Activated CD4-positive, alpha-beta T cell treated with anti-CD3 and anti-CD28 coated beads, Interleukin-2, amount 50 U/mL, for 24 hours (primary cell): ENCODE measurements at places on chromosomes 1 and 21.

- no peak for DNase-seq
Measured at GRCh38 chr1:34363915-34364314, 187.2 kb downstream of the C1orf94 start.

- no peak for DNase-seq
Measured at GRCh38 chr1:186093437-186093836, 281.6 kb downstream of the TPR start.

DNA sequence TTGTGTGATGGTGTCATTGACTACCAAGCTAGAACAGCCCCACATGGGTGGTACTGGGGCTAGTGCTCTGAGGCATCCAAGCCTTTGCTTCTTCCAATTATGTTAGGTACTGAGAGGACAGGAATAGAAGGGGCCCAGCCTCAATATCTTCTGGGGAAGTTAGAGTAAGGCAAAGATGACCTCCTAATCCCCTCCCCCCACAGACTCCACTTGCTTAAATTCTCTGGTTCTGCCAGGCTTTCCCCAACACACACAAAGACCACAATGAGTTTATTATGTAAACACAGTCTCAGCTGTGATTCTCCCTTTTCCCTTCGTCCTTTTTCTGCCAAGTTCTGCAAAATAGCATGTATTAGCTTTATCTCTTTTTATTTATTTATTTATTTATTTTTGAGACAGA lies 3.1 kb upstream of the TACSTD2 start:
- DNase-seq, result no peak

DNA sequence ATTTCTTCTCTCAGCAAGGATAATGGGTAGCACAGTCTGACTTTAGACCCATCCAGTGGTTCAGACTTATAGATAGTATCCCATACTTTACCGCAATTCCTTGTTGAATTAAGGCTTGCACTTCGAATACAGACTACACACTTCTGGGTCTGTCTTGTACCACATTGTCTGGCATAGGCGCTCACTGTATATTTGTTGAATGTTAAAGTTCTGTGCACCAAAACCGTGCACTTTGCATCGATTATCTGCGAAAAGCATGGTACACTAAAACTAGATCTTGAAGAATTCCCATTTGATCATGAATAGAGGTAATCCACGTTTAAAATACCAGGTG lies 556 bp upstream of the RYR2 start:
- no peak for DNase-seq

DNA sequence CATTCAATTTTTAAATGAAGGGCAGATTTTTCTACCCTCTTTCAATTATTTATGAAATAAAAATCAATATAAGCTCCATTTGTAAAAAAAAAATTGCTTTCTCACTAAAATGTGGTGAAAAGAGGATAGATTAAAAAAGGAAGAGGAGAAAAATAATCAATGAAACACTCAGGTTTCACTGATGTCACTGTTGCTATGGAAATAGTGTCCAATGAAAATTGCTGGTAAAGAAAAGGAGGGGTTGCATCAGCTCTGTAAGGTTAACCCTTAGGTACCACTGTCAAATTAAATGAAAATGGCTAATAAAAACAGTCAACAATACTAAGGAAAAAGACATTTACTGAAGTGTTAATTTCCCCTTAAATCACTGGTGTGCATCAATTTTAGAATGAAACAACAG lies 91.6 kb upstream of the TTC39A start:
- DNase-seq, result no peak

- DNase-seq, result no peak
Measured at GRCh38 chr1:53618500-53619366, 120.2 kb downstream of the GLIS1 start.

DNA sequence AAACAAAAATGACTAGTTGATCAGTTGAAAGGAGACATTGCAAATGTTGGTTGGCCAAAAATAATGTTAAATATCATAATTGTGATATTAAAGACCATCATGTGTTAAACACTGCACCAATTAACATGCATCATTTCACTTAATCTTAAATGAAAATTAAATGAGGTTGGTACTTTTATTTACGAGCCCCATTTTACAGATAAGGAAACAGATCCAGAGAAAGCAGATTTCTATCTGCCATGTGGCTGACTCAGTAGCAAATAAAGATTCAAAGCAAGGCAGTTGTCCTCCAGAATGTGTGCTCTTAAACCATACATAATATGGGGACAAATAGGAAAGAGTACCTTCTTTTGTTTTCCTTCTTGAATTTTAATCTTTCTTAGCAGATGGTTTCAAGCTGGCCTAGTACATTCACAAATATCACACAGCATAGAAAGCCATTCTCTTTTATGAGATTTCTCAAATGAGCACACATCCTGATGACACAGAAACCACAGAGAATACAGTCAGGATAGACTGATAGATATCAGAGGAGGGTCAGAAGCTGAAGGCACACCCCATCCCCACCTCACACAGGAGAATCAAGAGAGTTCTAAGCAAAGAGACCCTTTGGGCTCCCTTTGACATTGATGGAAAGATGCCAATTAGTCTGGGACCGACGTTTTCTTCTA lies 647.9 kb upstream of the CAMK1G start:
- no peak for DNase-seq

DNA sequence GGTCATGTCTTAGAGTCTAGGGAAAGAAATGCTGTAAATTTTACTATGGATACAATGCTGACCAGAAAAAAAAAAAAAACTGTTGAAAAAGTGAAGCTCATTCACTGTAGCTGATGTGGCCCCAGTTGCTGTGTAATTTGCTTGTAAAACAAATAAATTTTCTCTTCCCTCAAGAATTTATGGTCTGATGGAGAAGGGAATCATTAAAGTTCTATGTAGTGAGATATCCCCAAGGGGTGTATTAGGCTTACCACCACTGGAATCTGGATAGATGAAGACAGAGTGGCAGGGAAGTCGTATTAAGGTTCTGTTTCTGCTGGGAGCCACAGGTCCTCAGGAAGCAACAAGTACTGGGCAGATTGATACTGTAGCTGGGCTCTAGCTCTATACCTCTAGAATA lies 860.0 kb downstream of the LTN1 start:
- no peak for DNase-seq

- DNase-seq, result no peak
Measured at GRCh38 chr1:174200746-174201145, 41.4 kb downstream of the RABGAP1L start.
